ENCODE measurements at places on chromosomes 12 and 14.

DNA sequence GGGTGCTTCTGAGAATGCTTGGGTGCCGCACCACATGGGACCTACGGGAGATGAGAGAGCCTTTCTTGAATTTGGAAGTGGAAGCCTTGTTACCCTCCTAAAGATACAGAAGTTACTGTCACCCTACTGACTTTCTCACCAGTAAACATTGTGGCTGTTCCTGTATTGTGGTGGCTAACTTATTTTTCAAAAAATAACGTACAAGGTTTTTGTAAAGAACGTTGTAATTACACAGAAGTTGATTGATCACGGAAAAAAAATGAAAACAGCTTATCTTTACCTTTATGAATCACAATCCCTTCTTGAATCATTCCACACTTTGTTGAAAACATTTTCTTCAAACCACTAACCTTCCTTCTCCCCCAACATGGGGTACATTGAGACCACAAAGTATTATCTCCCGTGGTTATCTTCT lies 22.0 kb upstream of the PPFIBP1 start:
- no peak for DNase-seq

DNA sequence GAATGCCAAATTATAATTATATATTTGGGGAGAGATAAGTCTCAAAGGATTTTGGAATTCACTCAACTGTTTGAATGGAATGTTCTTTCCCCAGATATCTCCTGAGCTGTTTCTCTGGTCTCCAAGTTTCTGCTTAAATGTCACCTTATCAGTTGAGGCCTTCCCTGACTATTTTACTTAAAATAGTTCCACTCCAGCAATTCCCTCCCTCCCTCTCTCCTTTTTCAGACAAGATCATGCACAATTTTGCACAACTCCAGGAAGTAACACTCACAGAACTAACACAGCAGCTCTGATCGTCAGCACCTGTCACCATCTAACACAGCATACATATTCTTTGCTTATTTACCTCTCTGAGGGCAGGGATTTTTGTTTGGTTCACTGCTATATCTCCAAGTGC lies 12.5 kb downstream of the BTG1 start:
- no peak for DNase-seq

DNA sequence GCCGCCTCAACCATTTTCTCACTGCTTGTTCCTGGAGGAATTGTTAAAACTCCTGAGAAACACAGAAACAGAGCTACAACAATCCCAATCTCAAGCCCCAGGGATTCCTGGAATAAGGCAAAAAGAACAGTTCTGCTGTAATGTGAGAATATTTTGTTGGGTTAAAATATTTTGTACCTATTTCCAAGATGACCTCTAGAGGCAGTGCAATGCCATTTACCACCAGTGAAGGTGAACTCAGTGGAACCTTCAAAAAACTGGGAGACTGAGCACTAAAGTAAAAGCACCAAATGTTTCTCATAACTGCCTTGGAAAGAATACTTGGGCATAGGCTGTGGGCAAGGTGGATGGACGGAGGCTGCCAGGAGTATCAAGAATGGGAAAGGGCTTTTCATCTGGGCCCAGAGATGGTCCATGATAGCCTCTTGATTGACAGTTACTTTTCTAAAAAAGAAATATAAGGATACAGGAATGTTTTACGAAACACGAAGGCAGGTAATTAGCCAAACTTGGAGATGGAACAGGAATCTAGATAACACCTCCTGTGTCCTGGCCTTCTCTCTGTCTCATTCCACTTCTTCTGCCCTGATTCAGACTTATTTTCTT lies 334.0 kb upstream of the FLRT2 start:
- no peak for DNase-seq

DNA sequence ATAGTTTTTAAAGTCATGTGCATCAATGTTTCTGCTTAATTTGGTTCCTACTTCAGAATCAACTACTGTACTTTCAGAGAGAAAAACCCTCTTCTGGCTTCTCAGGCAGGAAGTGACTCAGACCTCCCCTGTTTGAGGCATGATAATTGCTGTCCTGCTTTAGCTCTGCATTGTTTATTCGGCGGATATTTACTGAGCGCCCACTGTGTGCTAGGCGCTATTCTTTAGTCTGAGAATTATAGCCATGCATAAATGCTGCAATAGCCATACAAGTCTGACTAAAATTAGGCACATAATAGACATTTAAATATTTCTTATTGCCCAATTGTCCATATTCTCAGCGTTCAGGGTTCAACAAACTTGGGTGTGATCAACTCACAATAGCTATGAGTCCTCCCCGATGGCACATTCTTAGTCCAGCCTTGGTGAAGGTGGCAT lies 6.1 kb upstream of the AMIGO2 start:
- peak; percentile 24 for DNase-seq

- DNase-seq = no peak
Observed at GRCh38 chr12:118103201-118103600, 610 bp downstream of the VSIG10 start.

DNA sequence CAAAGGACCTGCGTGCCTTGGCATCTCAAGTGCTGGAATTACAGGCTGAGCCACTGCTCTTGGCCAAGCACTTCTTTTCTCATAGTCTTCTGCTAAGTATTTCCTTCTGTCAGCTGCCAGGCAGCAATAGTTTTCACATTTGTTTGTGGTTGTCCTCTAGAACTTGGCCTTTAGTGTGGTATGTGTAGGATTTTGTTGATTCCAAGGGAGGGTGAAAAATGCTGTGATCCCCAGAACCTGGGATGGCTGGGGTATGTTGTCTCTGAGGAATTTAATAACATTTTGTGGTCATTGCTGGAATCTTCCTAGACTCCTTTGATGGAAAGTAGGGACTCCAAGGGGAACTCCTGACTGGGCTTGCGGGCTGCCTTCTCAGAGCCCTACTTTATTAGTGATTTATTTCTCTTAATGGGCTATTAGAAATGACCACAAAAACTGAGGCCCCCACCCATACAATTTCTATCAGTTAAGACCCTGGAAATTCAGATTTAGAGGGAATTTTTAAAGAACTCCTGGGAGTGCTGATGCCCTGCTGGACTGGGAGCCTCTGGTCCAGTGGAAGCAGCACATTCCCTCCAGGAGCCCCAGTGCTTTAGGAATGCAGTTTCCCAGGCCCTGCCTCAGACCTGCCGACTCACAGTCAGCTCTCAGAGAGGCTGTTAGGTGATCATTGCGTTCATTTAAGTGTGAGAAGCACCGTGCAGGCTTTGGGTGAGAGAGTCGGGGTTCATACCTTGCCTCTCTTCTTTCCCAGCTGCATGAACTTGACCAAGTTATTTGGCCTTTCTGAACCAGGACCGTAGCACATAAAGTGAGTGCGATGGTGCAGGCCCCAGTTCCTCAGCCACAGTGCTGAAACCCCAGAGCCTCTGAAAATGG lies 22.7 kb downstream of the TRAF3 start:
- DNase-seq = no peak

- DNase-seq = no peak
Observed at GRCh38 chr12:110249716-110250225, 31.3 kb upstream of the ATP2A2 start.

DNA sequence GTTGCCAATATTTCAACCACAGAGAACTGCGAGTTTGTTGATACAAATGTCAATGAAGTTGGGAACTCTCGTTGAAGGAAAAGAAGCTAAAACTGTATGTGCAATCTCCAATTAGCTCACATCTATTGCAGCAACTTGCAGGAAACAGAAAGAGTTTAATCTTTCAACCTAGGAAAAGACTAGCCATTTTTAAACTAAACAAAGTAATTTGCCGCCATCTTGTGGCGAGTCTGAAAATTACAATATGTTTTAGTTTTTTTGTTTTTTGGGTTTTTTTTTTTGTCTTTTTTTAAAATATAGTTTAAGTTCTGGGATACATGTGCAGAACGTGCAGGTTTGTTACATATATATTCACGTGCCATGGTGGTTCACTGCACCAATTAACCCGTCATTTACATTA lies 131.2 kb upstream of the FOXG1 start:
- DNase-seq = no peak

GRCh38 chr14:81324011-81324410 lies 76.1 kb downstream of the STON2 start:
- DNase-seq = no peak

GRCh38 chr14:104142136-104142945 lies 4.0 kb downstream of the KIF26A start:
- DNase-seq = no peak

Measured in effector CD4-positive, alpha-beta T cell (primary cell).